ENCODE measurements at places on chromosomes 11 and 22. TPM values are rescaled to one million over a fixed set of nuclear protein-coding genes. Genes with fewer than 3 reads are reported as not detected.

The DDI1 gene
- total RNA-seq = not detected

The ELMOD1 gene
- under 0.01 TPM for total RNA-seq

The OR2D2 gene
- not detected for total RNA-seq

The MUC6 gene
- total RNA-seq = not detected

The HBG1 gene
- not detected for total RNA-seq

The GP1BB gene
- 0.90 TPM for total RNA-seq

The TYR gene
- total RNA-seq = not detected

The CRYBA4 gene
- total RNA-seq = not detected

The TNKS1BP1 gene
- total RNA-seq = 67.9 TPM

The BTBD18 gene
- total RNA-seq = not detected

The TENM4 gene
- total RNA-seq = 3.2 TPM

The DRD4 gene
- total RNA-seq = 0.13 TPM

The SLC43A1 gene
- total RNA-seq = 1.3 TPM

The MGAT3 gene
- total RNA-seq = 0.13 TPM

The SYCE3 gene
- 0.79 TPM for total RNA-seq

The APOL5 gene
- total RNA-seq = not detected

The JAML gene
- total RNA-seq = not detected

The SIK2 gene
- 3.6 TPM for total RNA-seq

The BLID gene
- total RNA-seq = not detected

The GLB1L3 gene
- total RNA-seq = 1.7 TPM

The SEPTIN3 gene
- under 0.01 TPM for total RNA-seq

The KRTAP5-8 gene
- total RNA-seq = not detected
